ENCODE measurements at places on chromosomes 4 and X.

DNA sequence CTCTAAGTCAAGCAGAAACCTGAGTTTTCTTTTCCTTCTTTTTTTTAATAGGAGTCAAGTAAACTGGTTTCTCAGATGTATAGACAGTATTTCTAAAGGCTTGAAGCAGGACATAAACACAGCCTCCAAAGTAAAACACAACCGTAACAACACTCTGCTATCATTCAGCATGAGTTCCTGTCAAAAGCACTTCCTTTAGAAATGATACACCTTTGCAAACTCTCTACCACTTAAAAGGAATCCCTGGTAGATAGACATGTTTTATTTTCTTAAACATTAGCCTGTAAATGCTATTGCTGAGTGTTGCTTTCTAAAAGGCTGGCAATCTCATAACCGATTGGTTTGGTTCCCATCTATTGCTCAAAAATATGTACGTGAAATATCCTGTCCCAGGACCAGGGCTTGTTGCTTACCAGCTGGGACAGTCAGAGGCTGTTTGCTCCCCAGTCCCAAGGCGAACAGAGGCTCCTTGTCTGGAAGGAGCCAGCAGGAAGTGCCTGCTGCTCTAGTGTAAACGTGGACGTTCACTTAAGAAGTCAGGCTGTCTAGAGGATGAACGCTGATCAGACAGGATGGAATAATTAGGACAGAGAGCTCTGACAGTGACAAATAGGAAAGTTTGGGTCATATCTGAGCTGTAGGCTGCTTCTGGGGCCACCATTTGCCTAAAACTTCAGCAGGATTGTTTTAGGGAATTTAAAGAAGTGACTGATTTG lies 173.9 kb upstream of the KLF3 start:
- DNase-seq: peak; percentile 8

DNA sequence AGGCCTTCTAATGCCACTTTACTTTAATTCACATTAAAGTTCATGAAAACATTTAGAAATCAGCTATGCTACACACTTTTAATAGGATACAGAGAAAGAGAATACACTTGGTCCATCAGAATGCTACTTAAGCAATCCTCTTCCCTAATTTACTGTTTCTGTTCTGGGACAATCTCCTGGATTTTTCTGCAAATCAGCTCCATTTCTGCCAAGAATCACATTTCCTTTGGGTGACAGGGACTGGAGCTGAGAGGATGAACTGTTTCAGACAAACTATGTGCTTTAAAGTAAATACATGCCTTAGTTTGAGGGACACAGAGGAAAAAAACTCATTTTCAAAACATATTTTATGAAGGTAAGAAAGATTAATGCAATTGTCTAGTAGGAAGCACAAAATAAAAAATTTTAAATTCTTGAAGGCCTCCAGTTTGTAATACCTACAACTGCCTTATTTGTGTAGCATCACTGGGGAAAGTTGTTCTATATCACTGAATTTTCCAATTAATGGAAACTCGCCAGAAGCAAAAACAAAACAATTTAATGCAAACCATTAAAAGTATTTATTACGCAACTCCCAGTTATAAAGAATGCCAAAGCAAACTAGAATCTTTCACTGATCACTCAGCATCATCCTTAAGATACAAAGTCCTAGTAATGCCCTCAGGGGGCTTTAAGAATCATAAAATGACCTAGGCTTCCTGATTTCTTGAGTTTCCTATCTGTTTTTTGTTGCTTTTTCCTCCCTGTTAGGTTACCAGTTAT lies 36.3 kb downstream of the BCLAF3 start:
- no peak for DNase-seq

DNA sequence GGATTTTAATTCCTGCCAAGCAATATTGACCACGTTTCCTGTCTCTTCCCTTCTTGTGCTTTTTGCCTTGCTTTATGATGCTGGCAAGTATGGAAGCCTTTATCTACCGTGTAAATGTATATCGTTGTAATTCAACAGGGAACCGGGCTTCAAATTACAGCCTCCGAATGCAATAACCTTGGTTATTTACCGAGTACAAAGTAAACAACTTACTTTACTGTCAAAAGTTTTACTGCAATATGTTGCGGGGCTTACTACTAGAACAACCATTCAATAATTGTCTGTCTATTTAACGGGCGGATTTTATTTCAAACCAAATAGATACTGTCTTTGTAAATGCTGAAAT lies 73.1 kb downstream of the PALLD start:
- no peak for DNase-seq

DNA sequence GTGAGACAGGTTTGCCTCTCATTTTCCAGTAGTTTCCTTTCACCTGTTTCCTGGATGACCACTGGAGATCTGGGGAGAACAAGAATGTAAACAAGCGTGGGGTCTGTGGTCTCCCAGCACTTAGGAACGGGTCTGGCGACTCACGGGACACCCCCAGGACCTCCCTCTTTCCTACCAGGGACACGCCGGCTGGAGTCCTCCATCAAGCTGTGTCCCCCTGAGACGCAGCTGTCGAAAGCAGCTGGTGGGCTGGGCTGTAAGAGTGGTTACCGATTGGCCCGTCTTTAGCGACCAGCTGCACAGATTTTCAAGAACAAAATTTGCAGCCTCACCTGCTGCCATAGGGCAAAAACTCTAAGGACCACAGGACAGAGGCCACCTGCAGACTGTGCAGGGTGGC lies 11.9 kb downstream of the LRPAP1 start:
- no peak for DNase-seq

DNA sequence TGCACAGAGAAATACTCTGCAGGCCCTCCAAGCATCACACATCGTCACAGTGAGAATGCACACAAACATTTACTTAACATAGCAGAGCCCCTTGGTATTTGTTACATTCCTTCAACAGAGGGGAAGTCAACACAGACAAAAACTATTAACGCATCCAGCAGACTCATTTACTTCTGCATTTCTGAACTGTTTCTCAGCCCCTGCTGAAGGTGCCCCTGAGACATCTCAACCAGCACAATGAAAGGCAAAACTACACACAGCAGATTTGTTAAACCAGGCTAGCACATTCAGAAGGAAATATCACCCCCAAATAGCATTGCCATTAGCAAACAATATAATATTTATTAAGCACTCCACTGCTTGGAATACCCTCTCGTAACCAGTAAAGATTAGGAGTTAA lies 367.0 kb downstream of the RAB28 start:
- no peak for DNase-seq

DNA sequence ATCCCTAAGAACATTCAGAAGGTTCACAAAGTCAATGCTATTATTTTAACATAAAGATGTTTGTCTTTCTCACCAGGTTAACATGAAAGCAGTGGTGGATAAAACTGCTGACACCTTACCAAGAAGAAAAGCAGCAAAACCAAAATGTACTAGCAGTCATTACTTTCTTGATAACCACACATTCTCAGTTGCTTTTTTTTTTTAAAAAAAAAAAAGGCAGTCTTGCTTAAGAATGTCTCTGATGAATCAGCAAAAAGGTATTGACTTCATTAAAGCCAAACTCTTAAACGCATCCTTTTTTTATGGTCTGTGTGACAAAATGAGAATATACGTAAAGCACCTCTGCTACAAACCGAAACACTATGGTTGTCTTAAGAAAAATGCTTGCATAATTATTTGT lies 31.9 kb downstream of the CDKL2 start:
- DNase-seq: peak; percentile 4

DNA sequence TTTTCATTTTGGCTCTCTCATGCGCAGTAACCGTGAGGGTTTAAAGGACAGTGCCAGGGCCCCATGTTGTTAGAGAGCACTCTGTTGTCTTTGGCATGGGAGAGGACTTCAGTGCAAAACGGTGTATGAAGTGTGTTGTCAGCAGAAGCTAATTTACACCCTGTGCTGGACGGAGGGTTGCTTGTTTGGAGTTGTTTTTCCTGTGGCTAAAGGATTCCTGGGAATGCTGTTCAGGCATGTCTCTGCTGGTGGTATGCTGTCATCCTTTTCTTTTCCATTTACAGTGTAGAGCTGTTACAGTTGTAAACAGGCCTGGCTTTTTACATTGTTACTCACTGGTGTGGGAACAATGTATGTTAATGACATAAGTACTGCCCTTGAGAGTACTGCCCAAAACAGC lies 206.3 kb downstream of the CBR4 start:
- DNase-seq: peak; percentile 32

DNA sequence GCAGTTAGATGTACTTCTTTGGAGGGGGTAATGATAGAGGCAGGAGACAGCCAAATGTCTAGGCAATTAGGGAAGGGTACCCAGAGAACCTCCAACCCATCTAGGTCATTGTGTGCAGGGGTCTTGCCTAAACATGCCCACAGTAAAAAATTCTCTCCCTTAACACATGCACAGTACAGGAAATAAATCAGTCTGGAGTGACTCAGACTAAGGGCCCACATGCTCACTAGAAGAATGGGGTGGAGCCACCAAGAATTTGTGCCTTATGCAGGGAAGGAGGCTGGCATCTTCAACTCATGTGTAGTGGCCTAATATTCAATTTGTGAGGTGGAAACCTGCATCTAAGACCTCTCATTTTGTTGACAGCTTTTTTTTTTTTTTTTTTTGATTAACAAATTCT lies 945.3 kb upstream of the GRIA3 start:
- DNase-seq: peak; percentile 16

GRCh38 chrX:48467281-48467761 lies 2.7 kb downstream of the SLC38A5 start:
- DNase-seq: no peak

- DNase-seq: no peak
These were observed 227.4 kb upstream of the ANKRD50 start for GRCh38 chr4:124939908-124940307.

DNA sequence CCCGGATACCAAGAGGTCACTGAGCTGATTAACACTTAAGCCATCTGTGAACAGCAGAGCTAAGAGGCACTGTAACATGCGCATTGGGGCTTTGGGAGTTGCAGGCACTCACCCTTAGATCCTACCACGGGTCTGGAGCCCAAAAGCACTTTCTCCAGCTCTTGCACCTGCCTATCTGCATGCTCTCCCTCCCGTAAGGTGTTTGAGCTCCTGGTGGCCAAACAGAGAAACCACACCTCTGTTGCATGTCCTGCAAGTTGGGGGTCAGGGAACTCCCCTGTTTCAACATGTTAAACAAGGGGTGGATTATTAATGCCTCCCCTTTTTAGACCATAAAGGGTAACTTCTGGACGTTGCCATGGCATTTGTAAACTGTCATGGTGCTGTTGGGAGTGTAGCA lies 49.8 kb downstream of the GYPA start:
- DNase-seq: no peak

GRCh38 chr4:85968945-85969819 lies 390.7 kb downstream of the MAPK10 start:
- DNase-seq: peak; percentile 57

GRCh38 chrX:47191331-47191730 lies 2.3 kb upstream of the UBA1 start:
- no peak for DNase-seq

GRCh38 chrX:33989936-33990335 lies 142.2 kb downstream of the FAM47A start:
- no peak for DNase-seq
